ENCODE measurements at places on chromosomes 3 and 15.

GRCh38 chr15:75791337-75791713, 51.9 kb upstream of the UBE2Q2 start:
- DNase-seq, result no peak

GRCh38 chr3:55337641-55338180, 149.4 kb downstream of the WNT5A start:
- DNase-seq, result no peak

- DNase-seq, result no peak
Measured at GRCh38 chr15:98442379-98442833, 205.9 kb upstream of the IGF1R start.

DNA sequence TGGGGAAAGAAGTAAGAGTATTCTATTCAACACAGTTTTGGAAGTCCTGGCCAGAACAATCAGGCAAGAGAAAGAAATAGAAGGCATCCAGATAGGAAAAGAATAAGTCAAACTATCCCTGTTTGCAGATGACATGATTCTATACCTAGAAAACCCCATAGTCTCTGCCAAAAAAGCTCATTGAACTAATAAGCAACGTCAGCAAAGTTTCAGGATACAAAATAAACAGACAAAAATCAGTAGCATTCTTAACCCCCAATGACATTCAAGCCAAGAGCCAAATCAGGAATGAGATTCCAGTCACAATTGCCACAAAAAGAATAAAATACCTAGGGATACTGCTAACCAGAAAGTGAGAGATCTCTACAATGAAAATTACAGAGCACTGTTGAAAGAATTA, 99.4 kb upstream of the MITF start:
- no peak for DNase-seq

DNA sequence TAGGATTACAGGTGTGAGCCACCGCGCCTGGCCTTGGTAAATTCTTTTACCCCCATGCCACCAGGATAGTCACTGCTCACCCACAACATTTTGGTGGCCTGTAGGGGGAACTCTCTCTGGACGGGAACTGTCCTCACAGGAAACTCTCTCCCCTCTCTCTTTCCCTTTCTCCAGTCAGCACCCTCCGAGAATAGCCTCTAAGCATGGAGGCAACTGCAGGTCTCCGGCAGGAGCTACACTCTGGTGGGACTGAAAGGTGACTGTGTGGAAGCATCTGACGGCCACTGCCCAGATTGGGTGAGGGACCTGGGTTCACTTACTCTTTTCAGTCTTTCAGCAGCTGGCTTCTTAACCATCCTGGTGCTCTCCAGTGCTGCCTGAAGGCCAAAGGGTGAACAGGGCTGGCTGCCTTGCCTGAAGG, 21.3 kb downstream of the TRANK1 start:
- DNase-seq, result peak; percentile 49

- DNase-seq, result no peak
Measured at GRCh38 chr15:69498282-69498681, 45.7 kb downstream of the RPLP1 start.

DNA sequence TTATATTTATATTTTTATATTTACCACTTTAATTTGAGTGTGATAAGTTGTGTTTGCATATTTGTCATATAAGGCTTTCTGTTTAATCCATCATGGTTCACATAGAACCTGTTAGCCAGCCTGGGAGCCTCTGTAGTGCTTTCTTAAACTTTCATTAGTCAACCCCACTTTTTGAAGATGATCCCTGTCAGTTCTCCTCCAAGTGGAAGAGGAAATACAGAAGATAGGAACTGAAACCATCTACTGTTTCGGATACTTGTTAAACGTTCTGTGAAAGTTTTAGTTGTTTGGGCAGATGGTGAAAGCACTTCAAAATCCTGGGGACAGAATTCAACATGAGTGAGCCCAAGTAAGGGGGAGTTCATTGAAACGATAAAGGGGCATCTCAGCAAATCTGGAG, 4.6 kb upstream of the SAMMSON start:
- DNase-seq, result no peak

DNA sequence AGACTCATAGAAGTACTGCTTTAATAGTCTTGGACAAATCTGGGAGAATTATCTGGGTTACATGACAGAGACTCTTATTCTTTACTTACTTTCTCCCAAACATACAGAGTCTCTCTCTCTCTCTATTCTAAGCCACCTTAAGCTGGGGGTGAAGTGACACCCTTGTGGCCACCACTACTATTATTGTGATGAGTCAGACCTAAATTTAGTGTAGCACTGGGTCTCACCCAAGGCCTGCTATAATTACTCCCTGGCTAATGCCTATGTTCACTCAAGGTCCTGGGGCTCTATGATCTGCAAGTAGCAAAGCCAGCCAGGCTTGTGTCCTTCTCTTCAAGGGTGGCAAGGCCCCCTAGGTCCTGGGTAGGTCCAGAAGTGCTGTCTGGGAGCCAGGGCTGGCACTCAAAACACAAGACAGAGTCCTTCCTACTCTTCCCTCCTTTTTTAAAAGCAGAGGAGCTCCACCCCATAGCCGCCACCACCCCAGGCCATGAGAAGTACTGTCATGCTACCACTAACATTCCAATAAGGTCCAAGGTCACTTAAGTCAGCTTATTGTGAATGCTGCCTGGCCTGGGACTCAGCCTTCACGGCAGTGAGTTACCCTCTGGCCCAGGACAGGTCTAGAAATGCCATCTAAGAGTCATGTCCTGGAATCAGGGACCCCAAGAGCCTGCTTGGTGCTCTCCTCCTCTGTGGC, 183.6 kb downstream of the POLQ start:
- DNase-seq, result no peak

DNA sequence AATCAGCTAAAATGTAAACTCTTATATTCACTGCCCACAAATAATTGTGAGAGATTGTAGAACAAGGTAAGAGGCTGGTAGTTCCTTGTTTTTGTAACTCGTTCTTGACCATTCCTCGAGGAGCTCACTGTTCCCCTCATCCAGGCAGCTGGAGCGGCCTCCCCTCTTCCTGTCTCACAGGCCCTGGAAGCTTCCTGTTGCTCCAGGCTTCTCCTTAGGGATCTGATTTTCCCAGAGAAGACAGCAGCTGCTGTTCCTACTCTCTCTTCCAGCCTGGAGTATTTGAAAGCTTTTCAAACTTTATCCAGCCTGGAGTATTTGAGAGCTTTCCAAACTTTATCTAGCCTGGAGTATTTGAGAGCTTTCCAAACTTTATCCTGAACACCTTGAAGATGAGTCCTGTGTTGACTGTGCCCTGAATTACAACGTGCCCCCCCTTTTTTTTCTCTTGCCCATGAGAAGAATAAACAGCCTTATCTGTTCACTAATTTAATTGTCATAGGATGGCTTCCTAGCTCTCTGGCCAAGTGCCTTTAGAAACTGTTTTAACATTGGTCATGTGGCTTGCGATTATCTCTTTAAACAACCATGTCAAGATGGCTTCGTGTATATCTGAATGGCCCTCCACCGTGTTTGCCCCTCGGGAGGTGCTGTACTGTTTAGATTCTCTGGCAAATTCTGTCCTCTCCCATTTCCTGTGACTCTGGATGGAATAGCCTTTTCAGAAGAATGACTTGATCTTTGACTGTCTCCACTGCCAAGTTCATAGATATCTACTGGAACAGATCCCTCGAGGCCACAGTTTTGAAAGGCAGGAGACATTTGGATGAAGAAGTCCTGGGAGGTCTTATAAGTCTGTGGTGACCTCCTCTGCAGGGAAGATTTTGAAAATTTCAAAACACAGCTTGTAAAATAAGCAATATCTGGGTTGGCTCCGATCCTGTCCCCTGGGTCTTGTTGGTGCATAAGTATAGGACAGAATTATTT, 4.8 kb downstream of the ADAMTSL3 start:
- no peak for DNase-seq

DNA sequence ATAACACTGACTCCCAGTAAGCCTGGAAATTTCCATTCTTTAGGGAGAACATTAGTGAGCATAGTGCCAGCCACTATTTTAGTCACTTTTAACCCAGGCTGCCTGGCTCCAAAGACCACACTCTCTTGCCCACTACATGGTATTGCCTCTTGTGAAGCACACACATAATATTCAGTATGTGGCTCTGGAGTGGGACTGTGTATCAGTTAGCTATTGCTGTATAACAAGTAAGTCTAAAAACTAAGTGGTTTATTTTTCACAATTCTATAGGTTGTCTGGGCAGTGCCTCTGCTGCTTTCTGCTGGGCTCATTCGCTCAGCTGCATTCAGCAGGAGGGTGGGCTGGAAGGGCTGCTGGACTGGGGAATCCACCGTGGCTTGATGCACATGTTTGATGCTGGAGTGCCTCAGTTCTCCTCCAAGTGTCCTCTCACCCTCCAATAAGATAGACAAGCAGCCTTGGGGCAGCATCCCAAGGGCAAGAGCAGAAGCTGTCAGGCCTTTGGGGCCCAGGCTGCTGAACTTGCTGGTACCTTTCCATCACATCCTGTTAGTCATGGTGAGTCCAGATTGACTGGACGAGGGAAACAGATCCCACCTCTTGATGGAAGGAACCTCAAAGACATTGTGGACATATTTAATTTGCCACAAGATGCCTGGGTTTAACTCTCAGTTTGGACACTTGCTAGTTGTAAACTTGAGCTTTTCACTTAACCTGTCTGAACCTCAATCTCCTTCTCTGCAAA, 66.6 kb upstream of the TLE3 start:
- DNase-seq, result no peak

- no peak for DNase-seq
Measured at GRCh38 chr3:46904303-46905212, 27.0 kb downstream of the PTH1R start.

DNA sequence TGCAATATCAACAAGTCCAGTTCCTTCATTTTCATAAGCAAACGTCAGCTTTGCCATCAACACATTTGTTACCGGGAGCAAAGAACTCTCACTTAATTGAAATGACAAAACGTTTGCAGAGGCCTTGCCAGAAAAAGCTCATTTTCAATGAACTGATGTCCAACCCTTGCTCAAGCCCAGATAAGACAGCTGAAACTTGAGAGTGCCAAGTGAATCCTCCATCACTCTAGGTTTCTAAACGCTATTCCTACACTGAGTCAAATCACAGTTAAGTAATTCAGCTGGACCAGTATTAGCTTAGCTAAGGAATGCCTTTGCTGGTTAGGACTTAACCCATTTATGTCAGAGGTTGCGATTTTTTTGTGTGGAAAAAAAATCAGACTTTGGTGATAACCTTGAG, 11.5 kb downstream of the CHSY1 start:
- no peak for DNase-seq

DNA sequence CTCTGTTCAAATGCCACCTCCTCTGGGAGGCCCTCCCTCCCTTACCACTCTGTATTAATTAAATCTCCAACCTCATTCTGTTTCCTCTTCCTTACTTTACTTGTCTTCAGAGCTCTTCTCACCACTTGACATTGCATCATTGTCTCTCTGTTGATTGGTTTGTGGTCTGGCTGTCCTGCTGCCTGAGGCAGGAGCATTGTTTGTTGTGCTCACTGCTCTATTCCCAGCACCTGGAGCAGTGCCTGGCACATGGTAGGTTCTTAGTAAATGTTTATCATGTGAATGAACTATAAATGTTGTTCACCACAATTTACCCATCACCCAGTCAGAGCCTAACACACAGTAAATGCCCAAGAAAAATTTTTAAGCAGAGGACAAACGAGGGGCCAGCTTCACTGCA, 6.7 kb upstream of the BFSP2 start:
- DNase-seq, result no peak

- no peak for DNase-seq
Measured at GRCh38 chr15:83249030-83249343, 35.5 kb downstream of the BNC1 start.

DNA sequence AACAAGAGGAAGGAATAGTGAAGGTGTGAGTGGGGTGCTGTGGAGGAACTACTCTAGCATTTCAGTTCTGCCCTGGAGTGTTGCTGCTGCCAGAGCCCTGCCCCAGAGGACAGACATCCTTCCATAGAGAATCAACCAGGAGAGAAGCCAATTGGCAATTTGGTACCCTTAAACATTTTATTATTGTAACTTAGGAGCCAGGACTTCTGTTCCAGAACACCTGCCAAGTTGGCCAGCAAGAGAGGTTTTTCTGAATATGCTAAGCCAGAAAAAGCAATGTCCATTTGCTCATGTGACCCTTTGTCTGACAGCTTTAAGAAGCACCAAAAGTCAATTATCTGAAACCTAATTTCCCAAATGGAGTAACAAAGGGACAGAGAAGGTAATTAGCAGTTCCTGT, 264.9 kb downstream of the MEX3B start:
- DNase-seq, result no peak

DNA sequence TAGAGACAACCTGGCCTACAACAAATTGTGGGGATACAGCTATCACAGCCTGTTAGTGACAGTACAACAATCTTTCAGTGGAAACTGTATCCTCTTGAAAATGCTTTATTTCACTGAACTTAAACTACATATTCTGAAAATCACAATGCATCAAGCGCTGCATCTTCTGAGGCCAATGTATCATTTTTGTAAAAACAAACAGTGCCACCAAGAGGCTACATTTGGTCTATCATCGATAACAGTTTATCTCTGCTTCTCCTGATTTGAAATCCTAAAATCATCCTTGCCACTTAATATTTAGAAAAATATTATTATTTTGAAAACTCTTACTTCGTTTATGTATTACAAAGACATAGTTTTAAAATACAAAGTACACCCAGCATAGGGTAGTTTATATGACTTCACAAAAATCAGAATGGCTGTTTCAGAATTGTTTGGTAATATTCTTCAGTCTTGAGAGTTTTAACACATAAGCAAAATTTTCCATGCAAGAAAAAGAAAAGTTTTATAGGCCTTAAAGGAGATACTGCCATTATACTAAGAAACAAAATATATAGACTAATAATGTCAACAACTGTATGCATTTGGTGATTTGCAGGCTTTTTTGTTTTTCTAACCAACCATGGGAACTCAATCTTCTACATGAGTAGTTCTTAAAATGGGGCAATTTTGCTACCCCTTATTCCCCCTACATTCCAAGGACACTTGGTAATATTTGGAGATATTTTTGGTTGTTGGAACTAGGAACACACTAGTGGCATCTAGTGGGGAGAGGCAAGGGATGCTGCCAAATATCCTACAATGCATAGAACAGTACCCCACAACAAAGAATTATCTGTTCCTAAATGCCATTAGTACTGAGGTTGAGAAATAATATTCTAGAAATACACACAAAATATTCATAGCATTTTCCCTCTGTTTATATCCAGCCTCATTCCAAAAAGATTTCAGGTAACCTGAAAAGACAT, 42.3 kb downstream of the WDR72 start:
- DNase-seq, result no peak

GRCh38 chr3:8233938-8234337, 267.7 kb upstream of the LMCD1 start:
- DNase-seq, result no peak

DNA sequence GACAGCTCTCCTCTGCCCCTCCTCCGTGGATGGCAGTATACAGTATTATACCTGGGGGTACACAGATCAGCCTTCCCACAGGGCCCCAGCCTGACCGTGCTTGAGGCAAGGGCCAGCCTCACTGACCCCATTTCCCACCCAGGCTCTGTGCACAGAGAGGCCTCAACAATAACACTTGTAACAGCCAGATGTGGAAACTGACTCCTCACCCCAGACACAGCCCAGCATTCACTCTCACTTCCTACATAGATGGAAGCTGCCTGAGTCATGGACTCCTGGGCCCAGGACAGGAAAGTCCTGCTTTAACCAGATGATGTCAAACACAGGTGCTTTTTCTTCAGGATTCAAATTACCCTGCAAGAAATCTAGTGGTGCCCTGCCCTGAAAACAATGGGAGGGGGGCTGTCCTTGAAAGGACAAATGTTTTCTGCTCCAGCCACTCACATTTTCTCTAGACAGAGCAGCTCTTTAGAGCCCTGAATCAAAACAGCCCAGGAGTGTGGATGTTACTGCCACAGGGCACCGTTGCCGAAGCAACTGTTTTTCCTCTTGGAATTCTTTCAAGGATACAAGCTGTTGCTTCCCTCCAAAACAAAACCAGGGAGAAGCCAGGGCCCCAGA, 16.4 kb downstream of the CCDC12 start:
- DNase-seq, result no peak

GRCh38 chr3:129623447-129624118, 17.1 kb upstream of the PLXND1 start:
- no peak for DNase-seq
